HCT116 (cell line): ENCODE measurements at places on chromosomes 5 and 9. TPM values are rescaled to one million over a fixed set of nuclear protein-coding genes. Genes with fewer than 3 reads are reported as not detected.

Gene DPP7
- 291 TPM for total RNA-seq

Gene SPINK13
- total RNA-seq = not detected

Gene INSL6
- total RNA-seq = not detected

DNA sequence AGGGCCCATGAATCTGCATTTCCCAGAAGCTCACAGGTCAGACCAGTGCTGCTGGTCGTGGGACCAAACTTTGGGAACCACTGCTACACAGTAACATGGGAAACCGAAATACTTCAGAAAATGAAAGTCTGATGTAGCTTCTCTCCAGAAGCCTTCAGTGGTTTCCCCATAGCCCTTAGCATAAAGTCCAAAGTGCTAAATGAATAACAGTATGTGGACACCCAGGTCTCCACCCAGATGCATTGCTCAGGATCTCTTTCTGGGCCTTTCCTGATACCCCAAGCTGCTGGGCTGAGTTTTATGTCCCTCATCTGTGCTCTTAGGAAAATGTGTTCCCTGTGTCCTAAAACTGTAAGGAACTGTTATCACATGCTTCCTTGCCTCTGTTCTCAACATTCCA is 100.4 kb downstream of the NFIB start:
- no peak overlapping the region for H3K27ac ChIP-seq
- no peaks in the 10 kb centered on the region for H3K27me3 ChIP-seq
- no peak overlapping the region for H3K4me3 ChIP-seq
- no peaks in the 10 kb centered on the region for H3K36me3 ChIP-seq
- DNase-seq = no peak

DNA sequence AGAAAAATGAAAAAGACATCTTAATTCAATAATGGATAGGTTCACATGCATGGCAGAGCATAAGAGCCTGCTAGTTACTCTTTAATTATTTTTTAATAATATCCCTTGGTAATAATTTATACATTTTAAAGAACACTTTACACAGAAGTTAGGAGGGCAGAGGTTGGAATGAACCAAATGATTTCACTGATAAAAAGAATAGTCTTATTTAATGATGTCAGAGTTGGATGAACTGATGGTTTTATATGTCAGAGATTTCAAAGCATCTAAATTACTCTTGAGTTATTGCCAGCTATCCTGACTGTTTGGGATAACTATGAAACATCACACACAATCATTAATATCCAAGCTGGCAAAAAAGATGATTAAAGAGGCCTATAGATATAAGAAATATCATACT is 244.8 kb downstream of the CSNK1G3 start:
- no peaks in the 10 kb centered on the region for H3K36me3 ChIP-seq
- no peak overlapping the region for H3K4me3 ChIP-seq
- no peak for DNase-seq

DNA sequence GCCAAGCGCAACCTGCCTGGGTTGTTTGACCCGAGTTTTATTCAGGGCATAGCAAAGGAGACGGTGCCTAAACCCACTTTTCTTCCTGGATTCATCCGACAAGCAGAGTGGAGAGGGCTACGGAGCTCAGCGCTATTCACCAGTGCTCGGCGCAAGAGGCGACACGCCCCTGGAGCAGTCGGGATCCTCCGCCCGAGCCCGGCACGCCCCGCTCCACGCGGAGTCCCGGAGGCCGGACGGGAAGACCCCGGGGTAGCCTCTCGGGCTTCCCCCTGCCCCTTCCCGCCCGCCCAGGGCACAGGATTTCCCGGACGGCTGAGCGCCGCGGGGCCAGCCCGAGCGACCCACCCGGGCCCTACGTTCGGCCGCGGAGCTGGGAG is 427 bp downstream of the SERINC5 start:
- peak overlapping the region; percentile 81 for H3K4me3 ChIP-seq
- H3K36me3 ChIP-seq = no peaks in the 10 kb centered on the region
- H3K27me3 ChIP-seq = no peaks in the 10 kb centered on the region
- H3K27ac ChIP-seq = peak overlapping the region; percentile 63; the same call in 1 of the 2 replicates
- DNase-seq = no peak

- no peaks in the 10 kb centered on the region for H3K27me3 ChIP-seq
- no peak overlapping the region for H3K27ac ChIP-seq
- H3K4me1 ChIP-seq = no peaks in the 10 kb centered on the region
- no peaks in the 10 kb centered on the region for H3K36me3 ChIP-seq
These were observed 72.3 kb downstream of the GCNT1 start for GRCh38 chr9:76531231-76531780.

GRCh38 chr9:22064957-22065356 is 55.9 kb upstream of the CDKN2B start:
- H3K27ac ChIP-seq = no peak overlapping the region
- no peak for DNase-seq
- H3K4me3 ChIP-seq = no peak overlapping the region
- H3K4me1 ChIP-seq = no peaks in the 10 kb centered on the region
- H3K27me3 ChIP-seq = no peaks in the 10 kb centered on the region

DNA sequence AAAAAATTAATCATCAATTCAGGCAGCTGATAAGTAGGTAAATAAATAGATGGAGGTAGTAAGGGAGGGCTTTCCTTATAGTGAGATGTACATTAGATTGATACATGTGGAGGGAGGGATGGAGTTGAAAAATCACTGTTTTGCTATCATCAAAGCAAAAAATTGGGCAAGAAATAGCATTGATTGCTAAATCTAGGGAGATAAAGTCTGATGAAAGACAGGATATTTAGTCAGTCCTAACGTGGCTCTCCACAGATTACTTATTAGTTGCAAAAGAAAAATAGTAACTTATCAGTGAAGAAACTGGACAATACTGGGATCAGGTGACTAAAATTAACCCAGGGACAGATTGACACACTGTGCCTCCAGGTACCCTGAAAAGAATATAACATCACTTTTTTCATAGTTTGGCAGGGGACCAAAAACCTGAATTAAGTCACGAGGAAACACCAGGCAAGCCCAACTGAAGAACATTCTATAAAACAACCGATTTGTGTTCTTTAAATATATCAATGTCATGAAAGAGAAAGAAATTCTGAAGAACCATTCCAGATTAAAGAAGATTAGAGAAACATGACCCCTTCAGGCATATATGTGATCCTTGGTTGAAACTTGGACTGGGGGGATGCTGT is 27.1 kb upstream of the GOLPH3 start:
- no peaks in the 10 kb centered on the region for H3K27me3 ChIP-seq
- no peak overlapping the region for H3K27ac ChIP-seq
- 0 out of 2 replicates have a peak overlapping the region, but pooled peaks have one; percentile 6 for H3K4me3 ChIP-seq
- DNase-seq = no peak
- H3K36me3 ChIP-seq = no peaks in the 10 kb centered on the region
- peaks cover 13% of the 10 kb centered on the region for H3K4me1 ChIP-seq

DNA sequence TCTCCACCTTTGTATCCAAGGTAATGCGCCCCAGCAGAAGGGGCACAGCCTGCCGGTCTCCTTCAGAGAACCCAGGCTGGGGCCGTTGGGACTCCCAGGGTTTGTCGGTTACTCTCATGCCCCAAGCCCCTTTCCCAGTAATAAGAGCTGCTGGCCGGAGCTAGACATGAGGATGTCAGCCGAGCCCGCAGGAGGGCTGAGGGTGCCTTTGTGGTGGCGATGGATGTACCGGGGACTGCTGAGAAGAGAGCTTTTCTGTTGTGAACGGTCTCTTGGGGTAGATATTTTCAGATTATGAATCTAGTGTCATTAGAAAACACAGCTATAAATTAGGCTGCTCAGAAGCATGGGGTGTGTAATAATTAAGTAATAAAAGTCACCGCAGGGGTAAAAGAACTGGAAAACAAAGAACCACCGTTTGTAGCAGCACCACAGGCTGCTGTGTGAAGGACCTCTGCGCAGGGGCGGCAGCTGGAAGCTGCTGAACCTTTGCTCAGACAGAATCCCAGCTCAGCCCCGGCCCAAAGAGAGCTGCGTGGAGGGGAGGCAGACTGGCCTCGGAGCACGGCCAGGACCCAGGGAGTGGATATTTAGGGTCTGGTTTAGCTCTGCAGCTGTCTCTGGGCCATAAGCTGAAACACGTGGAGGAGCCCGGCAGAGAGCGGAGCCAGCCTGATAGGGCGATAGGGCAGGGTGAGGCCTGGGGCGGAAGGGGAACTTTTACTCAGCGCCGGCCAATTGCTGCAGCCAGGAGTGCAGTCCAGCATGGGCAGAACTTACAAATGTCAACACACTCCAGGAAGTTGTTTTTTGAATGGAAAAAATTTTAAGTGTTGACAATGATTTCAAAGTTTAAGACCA is 50.5 kb upstream of the BARHL1 start:
- no peak for DNase-seq
- no peaks in the 10 kb centered on the region for H3K4me1 ChIP-seq
- no peak overlapping the region for H3K27ac ChIP-seq
- H3K36me3 ChIP-seq = no peaks in the 10 kb centered on the region
- H3K27me3 ChIP-seq = 0 out of 2 replicates have a peak, but pooled peaks cover 9% of the 10 kb centered on the region

- H3K4me3 ChIP-seq = no peak within 1 kb of the TSS
- H3K27me3 ChIP-seq = no peaks in the 10 kb centered on the region
- H3K4me1 ChIP-seq = no peaks in the 10 kb centered on the region
These were observed at the start of gene NNT for GRCh38 chr5:43602461-43603343. NNT (plus strand) TSS chr5:43603180; CDS start chr5:43609196, 6,016 bp downstream.

DNA sequence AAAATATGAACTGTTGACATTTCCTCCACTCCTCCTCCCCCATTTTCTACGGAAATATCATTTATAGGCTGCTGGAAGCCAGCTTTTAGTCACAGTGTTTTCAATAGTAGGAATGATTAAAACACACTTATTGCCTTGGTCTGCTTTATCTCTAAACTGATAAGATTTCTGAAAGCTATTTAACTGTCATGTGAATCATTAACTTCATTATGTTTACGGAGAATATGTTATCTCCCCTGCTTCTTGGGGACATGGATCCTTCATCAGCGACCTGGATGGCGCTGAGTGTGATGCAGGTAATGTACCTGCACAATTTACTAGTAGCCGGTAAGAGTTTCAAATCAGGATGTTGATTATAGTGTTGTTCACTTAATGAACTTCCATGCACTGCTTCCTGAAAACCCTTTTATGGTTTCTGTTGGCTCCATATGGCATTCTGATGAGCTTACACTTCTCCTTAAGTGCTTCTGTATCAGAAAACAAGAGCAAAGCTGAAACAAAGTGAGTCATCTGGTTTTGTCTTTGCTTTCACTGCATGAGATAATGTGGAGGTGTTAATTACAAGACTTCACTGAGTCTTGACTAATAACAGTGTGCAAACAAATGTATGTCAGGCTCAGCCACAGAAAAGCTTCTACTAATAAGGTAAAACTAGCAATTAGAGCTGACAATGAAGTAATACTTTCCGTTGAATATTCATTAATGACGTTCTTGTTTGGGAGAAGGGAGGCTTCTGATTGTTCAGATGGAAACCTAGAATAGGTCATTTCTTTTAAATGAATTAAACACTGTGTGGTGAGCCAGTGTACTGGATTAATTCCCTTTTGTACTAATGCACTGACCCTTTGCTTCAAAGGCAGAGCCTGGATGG is 162.4 kb upstream of the ZNF608 start:
- H3K27ac ChIP-seq = no peak overlapping the region
- no peaks in the 10 kb centered on the region for H3K27me3 ChIP-seq
- peaks cover 12% of the 10 kb centered on the region for H3K4me1 ChIP-seq
- no peak for DNase-seq
- H3K36me3 ChIP-seq = no peaks in the 10 kb centered on the region
